ENCODE measurements at places on chromosomes 5 and 9.

DNA sequence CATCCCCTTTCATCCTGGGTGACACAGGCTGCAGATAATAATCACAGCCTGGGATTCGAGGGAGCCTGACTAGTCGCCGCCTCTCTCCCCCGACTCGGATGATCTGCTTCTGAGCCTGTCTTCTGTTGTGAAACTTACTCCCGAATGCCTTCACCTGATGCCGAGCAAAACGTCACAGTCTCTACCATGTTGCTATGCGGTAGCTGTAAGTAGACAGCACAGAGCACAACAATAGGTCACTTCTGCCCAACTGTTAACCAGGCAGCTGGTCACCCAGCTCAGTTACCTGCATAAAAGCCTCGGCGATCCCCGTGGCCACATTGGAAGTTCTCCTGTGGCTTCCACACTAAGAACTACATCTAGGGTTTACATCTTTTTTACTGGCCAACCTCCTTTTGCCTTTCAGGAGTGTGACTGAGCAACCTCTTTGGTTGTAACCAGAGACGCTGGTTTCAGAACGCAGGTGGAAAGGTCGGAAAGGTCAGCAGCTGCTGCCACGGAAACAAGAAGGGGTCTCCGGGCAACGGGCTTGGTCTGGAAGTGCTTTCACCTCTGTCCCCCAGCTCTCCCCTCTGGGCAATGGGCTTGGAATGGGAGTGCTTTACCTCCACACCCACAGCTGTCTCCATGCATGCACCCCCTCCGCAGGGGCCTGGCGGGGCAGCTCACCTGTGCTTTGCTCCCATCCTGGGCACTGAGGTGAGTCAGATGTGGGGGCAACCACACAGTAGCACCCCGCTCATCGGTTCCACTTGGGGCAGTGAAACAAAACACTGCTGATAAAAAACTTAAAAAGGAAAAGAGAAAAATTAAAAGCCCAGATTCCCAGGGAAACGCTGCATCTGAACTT lies 7.6 kb upstream of the PPP1R26 start:
- peak; percentile 69 for DNase-seq

GRCh38 chr5:43041669-43042175 lies 1.6 kb upstream of the ANXA2R start:
- DNase-seq: peak; percentile 76

- no peak for DNase-seq
Observed at GRCh38 chr5:95256446-95256845, 28.4 kb downstream of the MCTP1 start.

- DNase-seq: no peak
Observed at GRCh38 chr5:126124706-126125345, 298.4 kb upstream of the GRAMD2B start.

DNA sequence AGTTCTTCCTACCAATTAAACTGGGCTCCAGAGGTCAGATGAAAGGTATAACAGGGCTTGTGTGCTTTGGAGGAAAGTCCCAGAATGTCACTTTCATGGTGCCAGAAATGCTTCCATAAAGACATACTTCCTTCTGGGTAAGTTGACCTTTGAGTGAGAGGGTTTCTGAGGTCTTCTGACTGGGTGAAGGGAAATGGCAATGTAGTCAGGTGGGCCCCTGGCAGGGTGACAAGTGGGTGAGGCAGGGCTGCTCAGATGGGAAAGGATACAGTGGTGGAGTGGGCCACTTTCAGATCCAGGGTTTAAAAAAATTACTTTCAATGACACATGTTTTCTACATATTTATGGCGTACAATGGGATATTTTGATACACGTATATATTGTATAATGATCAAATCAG lies 136.5 kb upstream of the PITX1 start:
- DNase-seq: no peak

DNA sequence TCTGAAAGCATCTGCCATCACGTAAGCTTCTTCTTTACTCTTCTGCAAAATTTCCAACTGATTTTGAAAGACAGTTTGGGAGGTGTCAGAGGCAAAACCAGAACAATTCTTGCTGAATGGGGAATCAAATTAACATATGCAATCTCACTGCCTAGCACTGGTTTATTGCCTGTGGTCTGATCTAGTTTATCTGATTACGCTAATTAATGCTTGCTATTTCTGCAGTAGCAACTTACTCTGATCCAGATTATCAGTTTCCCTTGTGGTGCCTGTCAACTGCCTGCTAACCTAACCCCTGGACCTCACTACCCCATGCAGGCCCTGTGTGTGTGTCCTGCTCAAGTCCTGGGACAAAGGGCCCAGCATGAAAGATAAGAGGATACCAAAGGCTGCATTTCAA lies 40.3 kb downstream of the CCDC125 start:
- DNase-seq: no peak

DNA sequence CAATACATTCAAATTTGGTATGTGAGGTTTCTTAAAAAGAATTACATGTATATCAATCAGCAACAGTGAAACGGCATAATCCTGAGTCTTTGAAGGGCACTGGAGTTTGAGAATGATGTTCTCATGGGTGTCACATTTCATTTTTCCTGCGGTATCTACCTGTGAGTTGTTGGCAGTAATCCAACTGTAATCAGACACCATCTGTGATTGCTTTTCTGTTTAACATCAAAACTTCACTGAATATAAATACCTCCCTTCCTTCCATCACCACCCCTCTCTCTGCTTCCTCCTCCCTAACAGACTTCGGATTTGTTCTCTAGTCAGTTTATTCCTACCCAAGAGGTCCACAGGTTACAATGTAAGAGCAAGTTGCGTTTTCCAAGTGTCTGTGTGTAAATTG lies 275.2 kb upstream of the PCSK5 start:
- DNase-seq: no peak

DNA sequence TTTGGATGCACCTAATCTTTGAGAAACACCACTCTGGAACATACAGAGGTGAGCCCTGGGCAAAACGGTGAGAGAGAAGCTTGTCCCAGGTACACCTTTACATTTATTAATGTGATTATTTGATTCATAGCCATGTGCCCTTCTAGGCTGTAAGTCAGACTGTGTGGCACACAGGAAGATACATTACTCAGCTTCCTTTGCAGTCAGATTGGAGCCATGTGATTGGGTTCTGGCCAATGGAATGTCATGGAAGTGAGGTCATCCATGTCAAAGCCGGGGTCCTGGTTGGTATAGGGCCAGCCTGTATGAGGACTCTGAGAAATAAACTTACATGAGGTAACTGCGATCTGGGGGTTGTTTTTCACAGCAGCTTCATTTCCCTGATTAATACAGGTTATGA lies 106.8 kb upstream of the CD180 start:
- no peak for DNase-seq

DNA sequence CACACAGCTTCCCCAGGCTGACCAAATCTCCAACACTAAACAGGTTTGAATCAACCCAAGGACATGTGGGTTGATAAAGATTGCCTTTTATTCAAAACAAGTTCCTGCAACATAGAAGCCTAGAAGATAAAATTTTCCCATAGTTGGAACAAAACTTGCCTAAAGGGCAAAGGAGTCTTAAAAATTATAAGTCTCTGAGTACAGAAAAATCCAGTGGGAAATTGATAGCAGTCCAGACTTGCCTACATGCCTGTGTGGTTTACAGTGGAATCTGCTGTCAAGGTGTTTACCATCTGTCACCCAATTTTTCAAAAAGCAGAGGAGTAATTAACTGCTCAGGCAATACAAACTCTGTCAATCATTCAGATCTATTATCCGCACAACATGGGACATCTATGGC lies 168.2 kb downstream of the PPP2R2B start:
- DNase-seq: no peak

DNA sequence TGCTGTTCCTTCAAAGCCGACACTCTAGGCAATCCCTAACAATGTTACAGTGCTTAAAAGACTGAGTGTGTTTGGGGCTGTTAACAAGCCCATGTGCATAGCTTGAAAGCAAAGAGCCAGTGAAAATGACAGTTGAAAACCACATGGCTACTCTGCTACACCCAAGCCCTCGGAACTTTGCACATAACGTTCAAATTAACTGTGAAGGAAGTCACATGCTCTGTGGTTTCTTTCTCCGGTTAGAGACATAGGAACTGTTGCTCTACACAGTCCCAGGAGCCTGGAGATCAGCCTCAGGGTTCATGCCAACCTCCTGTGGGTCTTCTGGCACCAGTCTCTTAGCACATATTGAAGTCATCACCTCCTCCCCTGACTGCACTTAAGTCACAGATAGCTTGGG lies 51.1 kb downstream of the C9orf152 start:
- no peak for DNase-seq

DNA sequence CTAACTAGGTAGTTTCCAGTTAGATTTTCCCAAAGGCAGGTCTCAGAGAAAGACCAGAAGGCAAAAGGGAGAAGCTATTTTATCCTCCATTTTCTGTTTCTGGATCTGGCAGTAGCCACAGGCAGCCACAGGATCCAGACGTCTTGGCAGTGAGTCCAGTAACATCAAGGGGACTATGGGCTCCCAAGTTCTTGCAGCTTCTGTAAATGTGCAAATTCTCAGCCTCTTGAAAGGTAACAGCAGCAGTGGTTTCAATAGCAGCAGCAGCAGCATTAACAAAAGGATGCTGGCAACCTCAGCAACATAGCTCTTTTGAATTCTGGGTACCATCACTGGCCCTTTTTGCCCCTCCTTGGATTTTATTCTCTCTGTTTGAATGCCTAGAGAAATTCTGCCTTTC lies 27.1 kb upstream of the IL33 start:
- no peak for DNase-seq

DNA sequence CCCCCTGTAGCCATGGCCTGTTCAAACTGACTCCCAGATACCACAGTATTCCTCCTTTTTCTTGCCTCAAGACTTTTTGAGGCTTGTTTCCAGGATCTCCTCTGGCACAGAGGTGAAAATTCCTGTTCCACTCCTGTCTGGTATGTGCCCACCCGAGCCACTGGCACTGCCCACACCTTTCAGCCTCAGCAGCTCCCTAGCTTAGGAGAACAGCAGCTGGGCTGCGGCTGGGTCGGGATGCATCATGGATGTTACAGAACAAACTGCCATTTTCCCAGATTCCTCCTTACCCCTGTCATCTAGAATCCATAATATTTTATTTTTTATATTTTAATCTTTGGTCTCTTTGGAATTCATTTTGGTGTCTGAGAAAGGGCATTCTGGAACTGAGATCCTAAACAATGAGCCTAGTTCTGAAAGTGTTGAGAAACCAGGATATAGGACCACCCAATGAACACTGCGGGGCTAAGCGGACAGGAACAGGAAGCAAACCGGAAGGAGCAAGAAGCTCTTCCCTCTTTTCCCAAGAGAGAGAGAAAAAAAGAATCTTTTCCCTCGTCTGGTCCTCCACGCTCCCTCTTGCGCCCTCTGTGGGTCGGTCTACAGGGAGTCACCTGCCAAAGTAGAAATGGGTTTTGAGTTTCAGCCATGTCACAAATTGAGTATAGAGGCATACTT lies 12.5 kb downstream of the OR2S2 start:
- peak; percentile 83 for DNase-seq

GRCh38 chr9:124267271-124267807 lies 9.6 kb downstream of the NEK6 start:
- DNase-seq: no peak

DNA sequence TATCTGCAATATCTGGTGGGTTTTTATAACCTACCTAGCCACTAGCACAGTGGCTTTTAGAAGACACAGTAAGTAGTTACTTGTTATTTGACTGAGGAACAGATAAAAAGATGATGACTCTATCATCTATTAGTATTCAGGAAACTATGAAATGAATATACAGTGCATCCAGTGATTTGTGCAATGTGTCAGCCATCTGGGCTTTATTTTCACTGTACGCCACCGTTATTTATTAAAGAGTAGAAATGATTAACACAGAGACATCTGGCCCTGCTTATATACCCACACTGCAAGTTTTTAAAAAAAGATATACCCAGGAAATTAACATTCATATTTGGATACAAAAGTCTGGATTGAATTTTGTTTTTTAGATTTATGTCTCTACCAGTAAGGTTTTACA lies 408.4 kb downstream of the PDE4D start:
- no peak for DNase-seq

DNA sequence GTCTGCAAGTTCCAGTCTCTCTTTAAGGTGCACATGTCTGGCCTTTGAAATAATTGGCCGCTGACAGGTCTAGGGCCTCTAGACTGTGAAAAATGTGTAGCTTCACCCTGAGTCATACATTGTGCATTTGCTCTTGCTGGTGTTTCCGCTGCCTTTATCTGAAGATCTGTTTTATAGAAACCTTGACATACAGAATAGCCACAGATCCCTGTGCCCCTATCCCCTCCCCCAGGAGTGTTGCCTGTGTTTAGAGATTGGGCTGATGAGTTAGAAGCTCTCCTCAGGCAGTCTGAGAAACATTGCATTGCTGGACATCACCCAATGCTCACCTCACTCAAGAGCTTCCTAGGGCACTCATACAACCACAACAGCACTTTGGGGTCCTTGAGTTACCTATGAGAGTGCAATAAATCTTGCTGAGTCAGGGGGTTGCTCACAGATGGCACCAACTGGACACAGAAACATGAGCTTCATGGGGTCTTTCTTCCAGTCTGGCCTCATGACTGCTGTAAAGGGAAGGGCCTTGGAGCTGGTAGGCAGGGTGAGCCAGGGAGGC lies 3.8 kb upstream of the ZNF782 start:
- peak; percentile 26 for DNase-seq

GRCh38 chr9:87189006-87189405 lies 241.7 kb upstream of the GAS1 start:
- no peak for DNase-seq

DNA sequence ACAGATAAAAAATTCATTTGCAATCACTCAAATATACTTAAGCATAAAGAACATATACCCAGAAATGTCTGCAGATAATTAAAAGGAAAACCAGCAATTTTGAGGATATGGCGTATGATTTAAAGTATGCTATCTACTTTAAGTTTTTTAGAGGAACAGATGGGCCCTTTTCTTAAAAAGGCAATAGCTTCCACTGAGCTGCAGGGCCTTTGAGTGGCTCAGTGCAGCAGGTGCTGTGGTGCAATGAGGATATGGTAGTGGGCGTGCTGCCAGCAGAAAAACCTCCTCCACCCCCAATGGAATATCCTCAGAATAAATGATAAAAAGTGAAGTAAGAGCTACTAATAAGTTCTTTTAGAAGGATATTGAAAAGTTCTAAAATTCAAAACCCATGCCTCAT lies 814.5 kb downstream of the MTRR start:
- no peak for DNase-seq

Data from ELF-1 (cell line).